ENCODE measurements at places on chromosomes 6 and 20. TPM values are rescaled to one million over a fixed set of nuclear protein-coding genes. Genes with fewer than 3 reads are reported as not detected.

- peaks cover 6% of the 10 kb centered on the region for H3K36me3 ChIP-seq
- peaks cover 28% of the 10 kb centered on the region for H3K4me1 ChIP-seq
- no peak for DNase-seq
- no peak overlapping the region for H3K4me3 ChIP-seq
Observed at GRCh38 chr6:14108571-14109410, 8.8 kb upstream of the CD83 start.

GRCh38 chr6:126620719-126621118, 280.8 kb downstream of the CENPW start:
- H3K4me1 ChIP-seq: no peaks in the 10 kb centered on the region
- H3K36me3 ChIP-seq: no peaks in the 10 kb centered on the region
- no peak overlapping the region for H3K27ac ChIP-seq
- DNase-seq: no peak
- H3K4me3 ChIP-seq: no peak overlapping the region
- H3K27me3 ChIP-seq: no peaks in the 10 kb centered on the region

DNA sequence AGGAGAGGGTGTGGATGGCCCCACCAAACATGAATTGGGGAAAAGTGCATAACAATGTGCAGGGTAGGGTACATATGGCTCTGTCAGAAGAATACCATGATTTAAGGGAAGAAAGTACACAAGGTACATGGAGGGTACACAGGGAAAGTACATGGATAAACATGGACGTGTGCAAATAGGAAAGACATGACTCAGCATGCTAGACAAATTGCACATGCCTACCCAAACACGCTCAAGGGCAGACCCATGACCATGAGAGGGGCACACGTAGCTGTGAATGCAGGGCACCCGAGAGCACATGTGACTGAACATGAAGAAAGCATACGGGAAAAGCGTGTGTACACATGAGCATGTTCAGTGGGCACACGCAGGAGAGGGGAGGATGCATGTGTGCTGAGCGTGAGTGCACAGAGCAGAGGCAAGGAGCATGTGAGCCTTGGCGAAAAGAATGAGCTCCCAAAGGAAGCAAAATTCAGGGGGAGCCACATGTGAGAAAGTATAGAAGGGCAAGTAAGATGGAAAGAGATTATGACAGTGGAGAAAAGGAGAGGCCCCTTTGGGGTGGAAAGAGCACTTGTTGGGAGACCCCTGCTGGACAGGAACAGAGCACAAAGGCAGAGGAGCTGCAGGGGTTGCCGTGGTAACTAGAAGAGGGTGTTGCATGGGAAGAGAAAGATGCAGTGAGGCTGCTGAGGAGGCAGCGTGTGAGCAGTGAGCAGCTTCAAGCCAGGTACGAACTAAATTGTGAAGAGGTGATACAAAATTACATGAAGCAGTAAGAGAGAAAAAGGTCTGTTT, 17.8 kb downstream of the OR2H2 start:
- H3K27ac ChIP-seq: no peak overlapping the region
- no peaks in the 10 kb centered on the region for H3K27me3 ChIP-seq
- H3K4me1 ChIP-seq: no peaks in the 10 kb centered on the region
- peak; percentile 11 for DNase-seq
- peaks cover 5% of the 10 kb centered on the region for H3K36me3 ChIP-seq

GRCh38 chr20:52998268-52998667, 26.1 kb downstream of the TSHZ2 start:
- peaks cover 47% of the 10 kb centered on the region for H3K4me1 ChIP-seq
- H3K36me3 ChIP-seq: no peaks in the 10 kb centered on the region
- no peaks in the 10 kb centered on the region for H3K27me3 ChIP-seq
- H3K27ac ChIP-seq: no peak overlapping the region
- H3K4me3 ChIP-seq: no peak overlapping the region

DNA sequence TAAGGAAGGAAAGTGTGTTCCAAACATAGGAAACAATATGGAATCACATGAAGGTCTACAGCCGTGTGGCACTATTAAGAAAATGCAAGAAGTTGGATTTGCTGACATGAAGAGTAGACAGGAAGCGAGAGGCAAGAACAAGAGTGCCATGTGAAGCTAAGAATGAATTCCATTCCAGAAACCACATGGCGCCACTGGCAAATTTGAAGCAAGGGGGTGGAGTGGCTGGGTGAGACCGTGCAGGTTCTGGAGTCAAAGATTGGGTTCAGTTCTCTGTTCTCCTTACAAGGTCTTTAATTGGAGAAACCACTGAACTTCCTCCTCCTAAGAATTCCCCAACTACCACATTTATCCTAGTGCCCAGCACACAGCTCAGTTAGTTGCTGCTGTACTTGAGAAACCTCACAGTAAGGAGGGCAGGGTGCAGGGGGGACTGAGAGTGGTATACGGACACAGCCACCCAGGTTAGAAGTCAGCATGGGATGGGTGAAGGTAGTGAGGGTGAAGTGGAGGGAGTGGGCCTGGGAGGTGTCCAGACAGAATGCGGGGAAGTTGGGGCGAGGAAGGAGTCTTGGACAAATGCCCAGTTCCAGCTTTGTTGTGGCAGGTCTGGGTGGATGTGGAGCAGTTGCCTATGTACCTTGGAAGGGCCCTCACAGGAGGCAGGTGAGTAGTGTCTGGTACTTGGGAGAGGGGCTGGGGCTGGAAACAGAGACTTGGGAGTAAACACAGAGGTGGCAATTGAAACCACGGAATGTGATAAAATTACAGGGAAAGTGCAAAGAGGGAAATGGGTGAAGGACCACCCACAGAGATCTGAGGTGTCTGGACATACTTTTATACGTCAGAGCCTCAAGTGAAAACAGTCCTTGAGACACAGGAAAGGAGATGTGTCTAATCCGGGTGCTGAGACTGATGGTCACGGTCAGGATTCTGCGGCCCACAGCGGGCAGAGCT, 14.3 kb downstream of the LYRM4 start:
- H3K27ac ChIP-seq: no peak overlapping the region
- no peaks in the 10 kb centered on the region for H3K27me3 ChIP-seq
- peaks cover 5% of the 10 kb centered on the region for H3K36me3 ChIP-seq
- DNase-seq: no peak

DNA sequence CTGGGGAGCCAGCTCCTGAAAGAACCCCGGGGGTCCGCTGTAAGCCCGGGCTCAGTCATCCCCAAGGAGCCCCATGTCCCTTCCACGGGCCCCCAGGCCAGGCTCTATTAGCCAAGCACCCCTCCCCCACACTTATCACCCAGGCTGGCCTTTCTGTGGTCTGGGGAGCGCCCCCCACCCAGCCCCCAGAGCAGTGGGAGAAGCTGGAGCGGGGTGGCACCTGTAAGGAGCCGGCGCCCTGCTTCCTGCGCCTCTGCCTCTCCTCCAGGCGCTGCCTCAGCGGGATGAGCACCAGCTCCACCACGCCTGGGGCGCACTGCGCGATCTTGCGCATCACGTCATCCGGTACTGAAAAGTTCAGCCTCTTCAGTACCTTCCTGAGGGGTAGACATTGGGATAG, 2.3 kb downstream of the SPEF1 start:
- H3K27ac ChIP-seq: no peak overlapping the region
- DNase-seq: no peak
- no peak overlapping the region for H3K4me3 ChIP-seq
- peaks cover 41% of the 10 kb centered on the region for H3K4me1 ChIP-seq
- H3K27me3 ChIP-seq: peaks cover 30% of the 10 kb centered on the region

DNA sequence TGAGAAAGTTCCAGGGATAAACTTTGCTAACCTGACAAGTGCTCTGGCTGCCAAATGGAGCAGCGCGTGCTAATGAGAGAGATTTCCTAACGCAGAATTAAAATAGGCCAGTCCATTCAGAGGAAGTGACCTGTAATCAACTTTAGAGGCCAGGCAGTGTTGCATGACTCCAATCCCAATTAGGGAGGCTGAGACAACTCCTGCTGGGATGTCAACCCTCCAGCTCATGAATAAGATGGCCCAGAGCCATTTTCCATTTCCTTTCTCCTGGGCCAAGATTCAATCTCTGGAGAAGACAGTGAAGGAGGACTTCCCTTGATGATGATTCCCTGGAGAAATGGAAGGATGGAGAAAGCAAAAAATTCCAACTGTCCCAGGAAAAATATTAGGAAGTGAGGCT, 241.5 kb upstream of the RNF24 start:
- peaks cover 19% of the 10 kb centered on the region for H3K27me3 ChIP-seq
- no peak overlapping the region for H3K4me3 ChIP-seq

DNA sequence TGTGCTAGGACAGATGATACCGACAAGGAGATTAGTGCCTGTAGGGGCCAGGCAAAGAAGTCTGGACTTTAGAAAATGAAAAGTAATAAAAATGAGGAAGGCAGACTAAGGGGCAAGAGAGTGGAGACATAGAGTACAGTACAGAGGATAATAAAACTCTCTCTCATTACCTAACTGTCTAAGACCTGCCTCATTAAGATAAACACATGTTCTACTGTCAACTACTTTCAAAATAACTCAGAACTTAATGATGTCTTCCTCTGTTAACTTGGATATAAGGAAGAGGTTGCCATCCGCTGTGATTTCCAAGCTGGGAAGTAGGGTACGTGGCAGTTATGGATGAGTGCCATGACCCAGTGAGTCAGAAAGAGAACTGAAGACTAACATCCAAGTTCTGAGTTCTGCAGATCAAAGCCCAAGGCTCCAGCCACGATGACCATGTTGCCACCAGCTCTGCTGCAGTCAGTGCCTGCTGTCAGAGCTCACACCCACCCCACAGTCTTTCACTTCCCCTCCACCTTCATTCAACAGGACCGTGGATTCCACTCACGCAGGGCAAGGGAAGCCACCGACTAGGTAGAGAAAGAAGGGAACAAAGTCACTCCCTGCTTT, 81.8 kb downstream of the KIF16B start:
- H3K36me3 ChIP-seq: peaks cover 2% of the 10 kb centered on the region
- H3K27me3 ChIP-seq: no peaks in the 10 kb centered on the region
- no peak for DNase-seq
- H3K4me3 ChIP-seq: no peak overlapping the region

DNA sequence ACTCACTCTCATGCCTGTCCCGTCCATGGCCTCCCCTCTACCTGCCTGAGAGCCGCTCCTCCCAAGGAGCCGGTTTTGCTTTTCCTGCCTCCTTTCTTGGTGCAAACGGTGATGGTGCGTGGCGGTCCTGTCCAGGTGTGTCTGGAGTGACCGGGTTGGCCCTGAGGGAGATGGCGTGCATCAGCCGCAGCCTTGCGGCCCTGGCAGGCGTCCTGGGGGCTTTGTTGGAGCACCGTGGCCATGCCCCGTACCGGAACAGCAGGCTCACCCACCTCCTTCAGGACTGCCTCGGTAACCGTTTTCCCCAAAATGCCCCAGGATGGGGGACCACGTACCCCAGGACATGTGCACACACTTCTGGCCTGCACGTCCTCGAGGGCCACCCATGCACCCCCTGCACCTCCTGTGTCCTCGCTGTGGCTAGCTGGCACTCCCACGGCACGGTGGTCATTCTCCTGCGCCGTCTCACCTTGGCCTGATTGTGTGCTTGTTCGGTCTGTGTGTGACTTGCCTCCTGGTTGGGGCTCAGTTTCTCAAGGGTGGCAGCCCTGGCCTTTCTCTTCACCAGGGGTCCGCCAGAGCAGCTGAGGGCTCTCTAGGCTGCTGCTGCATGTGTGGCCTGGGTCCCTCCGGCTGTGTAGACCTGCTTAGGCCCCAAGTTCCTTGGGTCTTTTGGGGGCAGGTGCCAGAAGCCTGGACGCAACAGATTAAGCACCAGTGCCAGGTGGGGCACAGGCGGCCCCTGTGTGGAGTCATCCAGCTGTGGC, 36.4 kb downstream of the FRMD1 start:
- DNase-seq: no peak
- no peak overlapping the region for H3K4me3 ChIP-seq
- H3K4me1 ChIP-seq: no peaks in the 10 kb centered on the region
- H3K27me3 ChIP-seq: no peaks in the 10 kb centered on the region
- H3K36me3 ChIP-seq: no peaks in the 10 kb centered on the region

The SPATA25 gene
- total RNA-seq: 0.56 TPM

The ACTL10 gene
- 2.4 TPM for total RNA-seq

The TNFRSF21 gene
- total RNA-seq: 0.27 TPM

The RNF182 gene
- not detected for total RNA-seq
